ENCODE measurements at places on chromosomes 2 and 18. TPM values are rescaled to one million over a fixed set of nuclear protein-coding genes. Genes with fewer than 3 reads are reported as not detected.

DNA sequence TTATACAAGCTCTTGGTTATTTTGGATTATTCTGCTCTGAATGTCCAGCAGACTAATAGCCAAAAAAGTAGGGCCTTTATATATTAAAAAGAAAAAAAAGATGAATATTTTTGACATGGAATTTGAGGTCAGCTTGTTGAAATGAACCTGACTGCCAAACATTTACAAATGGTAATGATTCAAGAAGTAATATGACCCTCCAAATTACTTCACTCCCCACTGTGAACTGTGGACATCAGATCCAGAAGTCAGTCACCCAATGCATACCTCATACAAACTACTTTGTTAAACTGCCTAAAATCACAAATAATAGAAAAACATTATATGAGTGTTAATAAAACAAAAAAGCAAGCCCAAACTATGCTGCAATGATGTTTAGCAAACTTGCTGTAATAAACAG lies 10.0 kb downstream of the EPG5 start:
- no peak for DNase-seq

GRCh38 chr2:238449909-238450417 lies 23.2 kb downstream of the ASB1 start:
- no peak for DNase-seq

- DNase-seq, result no peak
Observed at GRCh38 chr2:172909454-172909853, 166.2 kb upstream of the MAP3K20 start.

GRCh38 chr2:22952656-22953225 lies 432.2 kb upstream of the KLHL29 start:
- DNase-seq, result no peak

DNA sequence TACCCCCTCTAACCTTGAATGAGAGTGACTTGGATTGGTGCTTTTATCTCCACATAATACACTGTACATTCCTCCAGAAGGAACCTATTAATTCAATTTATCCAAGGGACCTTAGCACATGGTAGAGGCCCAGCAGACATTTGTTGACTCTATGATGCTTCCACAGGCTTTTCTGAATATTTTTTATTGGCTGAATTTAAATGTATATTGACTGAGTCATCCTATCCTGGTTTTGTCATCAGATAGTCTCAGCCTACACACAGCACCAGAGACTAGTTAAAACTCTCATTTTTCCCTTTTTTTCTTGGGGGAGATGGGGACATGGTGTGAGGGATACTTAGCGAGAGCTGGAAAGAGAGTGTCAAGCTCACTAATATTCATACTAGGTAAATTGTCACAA lies 101.6 kb downstream of the LRRC30 start:
- DNase-seq, result no peak

- no peak for DNase-seq
Observed at GRCh38 chr2:24658531-24659202, 134.5 kb downstream of the PTRHD1 start.

Gene VSNL1
- polyA plus RNA-seq, result 3.3 TPM

Gene RSAD2
- 3.6 TPM for polyA plus RNA-seq

All from left renal cortex interstitium (tissue), 4 donors.